ENCODE measurements at places on chromosomes 11 and 22.

- no peak for DNase-seq
Observed at GRCh38 chr22:27913162-27913741, 5.8 kb downstream of the PITPNB start.

DNA sequence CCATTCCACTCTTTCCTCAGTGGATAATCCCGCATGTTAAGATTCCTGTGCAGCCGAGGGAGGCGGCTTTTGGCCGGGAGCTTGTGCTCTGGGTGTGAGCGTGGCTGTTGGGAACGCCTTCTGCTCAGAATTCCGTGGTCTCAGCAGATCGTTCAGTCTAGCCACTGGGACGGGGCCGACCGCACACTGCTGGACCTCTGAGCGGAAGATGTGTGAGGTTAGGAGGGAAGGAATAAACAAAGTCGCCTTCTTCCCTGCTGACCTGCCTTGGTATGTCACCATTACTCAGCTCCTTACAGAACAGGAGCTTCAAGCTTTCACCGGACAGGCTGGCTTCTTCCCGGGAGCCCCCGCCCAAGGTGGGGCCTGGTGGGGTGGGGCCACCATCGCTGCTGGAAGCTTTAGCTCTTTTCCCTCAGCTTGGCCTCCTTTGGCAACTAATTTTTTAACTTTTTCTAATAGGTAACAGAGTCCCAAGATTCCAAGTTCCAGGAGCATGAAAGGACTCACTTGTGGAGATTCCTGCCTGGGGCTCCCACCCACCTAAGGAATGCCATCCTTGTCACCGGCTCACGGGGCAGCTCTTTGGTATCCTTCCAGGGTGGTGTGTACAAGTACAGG lies 22.5 kb upstream of the SEPTIN5 start:
- no peak for DNase-seq

GRCh38 chr11:126495281-126496220 lies 140.1 kb downstream of the ST3GAL4 start:
- no peak for DNase-seq

GRCh38 chr11:126109941-126110731 lies 47.5 kb upstream of the CDON start:
- DNase-seq: no peak

- DNase-seq: no peak
Observed at GRCh38 chr11:70824605-70825245, 426.4 kb downstream of the CTTN start.

GRCh38 chr11:20415432-20415831 lies 27.9 kb downstream of the PRMT3 start:
- no peak for DNase-seq

DNA sequence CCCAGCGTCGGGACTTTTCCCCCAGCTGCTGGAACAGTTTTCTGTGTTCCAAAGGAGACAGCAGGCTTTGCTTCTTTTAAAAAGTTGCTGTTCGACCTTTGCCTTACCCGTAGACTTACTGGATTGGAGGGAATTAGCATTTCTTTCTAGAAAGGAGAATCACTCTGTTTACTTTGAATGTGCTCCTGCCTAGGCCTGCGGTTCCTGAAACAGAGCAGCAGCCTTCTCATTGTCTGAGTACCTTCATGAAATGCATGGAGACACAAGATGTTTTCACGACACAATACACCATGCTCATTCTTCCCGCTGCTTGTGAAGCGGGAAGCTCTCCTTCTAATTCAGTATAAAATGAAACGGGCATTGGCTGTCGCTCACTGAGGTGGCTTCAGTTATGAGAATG lies 196.2 kb downstream of the TBC1D22A start:
- DNase-seq: no peak

GRCh38 chr11:69501891-69502860 lies 20.7 kb downstream of the LINC01488 start:
- no peak for DNase-seq

DNA sequence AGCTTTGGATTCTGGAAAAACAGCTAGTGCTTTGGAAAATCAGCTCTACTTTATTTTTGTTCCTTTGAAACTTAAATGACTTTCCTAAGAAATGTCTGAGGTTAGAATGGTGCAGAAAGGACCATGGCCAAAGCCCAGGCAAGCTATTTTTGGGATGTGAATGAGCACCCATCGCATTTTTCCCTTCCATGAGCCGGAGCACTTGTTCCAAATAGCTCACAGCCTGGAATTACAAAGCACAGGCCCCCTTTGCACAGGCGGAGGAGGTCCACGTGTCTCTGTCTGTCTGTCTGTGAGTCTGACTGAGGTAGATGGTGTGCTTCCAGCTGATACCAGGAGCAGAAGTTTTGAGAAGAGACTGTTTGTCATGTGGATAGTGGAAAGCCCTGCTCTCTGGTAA lies 50.7 kb downstream of the MICAL2 start:
- no peak for DNase-seq

- no peak for DNase-seq
Observed at GRCh38 chr11:18715476-18715875, 10.5 kb downstream of the IGSF22 start.

DNA sequence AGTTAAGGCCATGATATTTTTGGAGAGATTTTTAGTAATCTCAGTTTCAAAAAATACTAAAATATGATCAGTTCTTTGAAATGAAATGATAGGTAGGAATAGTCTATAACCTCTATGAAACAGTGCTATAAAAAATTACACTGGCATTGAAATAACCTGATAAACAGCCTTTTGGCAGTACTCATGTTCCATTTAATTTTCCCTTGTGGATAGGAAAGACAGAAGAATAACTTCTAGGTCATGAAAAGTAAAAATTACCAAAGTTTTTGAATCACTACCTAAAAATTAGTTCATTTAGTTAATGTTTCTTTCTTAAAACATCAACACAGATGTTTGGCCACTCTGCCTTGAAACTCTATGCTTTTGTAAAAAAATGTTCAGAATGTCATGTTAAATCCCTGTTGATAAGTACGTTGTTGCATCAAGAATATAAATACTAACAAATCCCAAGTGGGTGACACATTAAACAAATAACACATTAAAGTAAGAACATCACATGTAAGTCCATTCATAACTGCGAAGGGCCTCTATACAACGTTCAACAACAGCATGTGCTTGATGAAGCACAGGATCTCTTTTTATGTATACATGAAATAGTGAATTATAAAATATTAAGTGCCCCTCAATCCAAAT lies 290.2 kb downstream of the SWAP70 start:
- no peak for DNase-seq

DNA sequence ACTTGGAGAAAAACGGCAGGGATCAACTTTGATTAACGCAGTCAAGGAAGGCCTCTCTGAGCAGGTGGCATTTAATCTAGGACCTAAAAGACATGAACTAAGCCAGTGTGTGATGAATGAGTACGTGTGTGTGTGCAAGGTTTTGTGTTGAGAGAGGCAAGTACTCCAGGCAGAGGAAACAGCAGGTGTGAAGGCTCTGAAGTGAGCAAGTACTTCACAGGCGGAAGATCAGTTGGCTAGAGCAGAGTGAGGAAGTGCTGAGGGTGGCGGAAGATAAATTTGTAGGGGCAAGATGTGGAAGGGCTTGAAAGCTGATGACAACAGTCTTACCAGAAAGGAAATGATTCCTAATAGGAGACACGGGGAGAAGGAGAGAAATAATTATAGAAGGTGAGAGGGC lies 6.8 kb downstream of the APIP start:
- DNase-seq: no peak

GRCh38 chr11:72292106-72292785 lies 48.3 kb upstream of the PHOX2A start:
- DNase-seq: no peak

GRCh38 chr22:25492841-25493734 lies 71.4 kb upstream of the GRK3 start:
- DNase-seq: peak; percentile 96

DNA sequence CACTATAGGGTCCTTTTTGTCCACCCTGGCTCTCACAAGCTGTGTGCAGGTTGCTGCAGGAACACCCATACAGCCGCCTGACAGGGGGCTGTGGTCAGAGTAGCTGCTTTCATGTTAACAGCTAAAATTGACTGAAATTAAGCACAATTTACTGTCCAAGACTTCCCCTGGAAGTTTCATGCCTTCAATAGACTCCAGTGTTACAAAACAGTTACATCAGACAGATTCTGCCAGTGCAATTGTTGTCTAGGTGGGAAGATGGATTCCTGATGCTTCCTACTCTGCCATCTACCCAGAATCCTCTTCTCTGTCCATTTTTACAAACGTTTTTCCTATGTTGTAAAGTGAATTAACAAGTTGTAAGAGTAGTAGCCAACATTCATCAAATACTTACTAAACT lies 5.3 kb upstream of the TSKU start:
- no peak for DNase-seq

- DNase-seq: no peak
Observed at GRCh38 chr11:40166892-40167291, 1292.6 kb downstream of the LRRC4C start.

DNA sequence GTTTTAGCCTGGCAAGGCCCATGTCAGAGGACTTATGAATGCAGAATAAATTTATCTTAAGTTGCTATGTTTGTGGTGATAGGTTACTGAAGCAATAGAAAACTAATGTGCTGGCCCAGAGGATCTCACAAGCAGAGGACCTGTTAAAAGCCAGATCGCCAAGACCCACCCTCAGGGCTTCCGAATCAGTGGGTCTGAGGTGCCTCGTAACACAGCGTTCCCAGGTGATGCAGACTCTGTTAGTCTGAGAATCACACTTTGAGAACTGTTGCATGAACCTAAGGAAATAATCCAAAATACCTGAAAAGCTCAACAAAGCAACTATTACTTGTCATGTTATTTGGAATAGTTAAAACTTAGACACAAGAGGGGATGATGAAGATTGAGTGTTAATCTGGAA lies 6.7 kb upstream of the SCARF2 start:
- no peak for DNase-seq

- DNase-seq: no peak
Observed at GRCh38 chr11:62876712-62877111, 4.0 kb upstream of the SLC3A2 start.

DNA sequence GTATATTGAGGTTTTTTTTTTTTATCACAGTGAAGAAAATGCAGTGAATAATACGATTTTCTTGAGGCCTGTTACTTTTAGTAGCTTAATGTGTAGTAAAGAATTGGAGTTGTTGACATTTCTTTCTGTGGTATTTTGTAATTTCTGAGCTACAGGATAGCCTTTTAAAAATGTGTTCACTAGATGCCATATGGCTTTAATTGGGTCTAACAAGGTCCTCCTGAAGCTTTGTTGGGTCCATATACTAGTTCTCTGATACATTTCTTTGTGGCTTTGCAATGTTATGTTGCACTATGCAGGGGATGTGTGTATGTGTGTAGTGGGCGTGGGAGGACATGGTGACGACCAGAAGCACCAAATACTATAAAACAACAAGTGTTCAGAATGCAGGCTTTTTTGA lies 25.1 kb downstream of the FBXO7 start:
- no peak for DNase-seq

DNA sequence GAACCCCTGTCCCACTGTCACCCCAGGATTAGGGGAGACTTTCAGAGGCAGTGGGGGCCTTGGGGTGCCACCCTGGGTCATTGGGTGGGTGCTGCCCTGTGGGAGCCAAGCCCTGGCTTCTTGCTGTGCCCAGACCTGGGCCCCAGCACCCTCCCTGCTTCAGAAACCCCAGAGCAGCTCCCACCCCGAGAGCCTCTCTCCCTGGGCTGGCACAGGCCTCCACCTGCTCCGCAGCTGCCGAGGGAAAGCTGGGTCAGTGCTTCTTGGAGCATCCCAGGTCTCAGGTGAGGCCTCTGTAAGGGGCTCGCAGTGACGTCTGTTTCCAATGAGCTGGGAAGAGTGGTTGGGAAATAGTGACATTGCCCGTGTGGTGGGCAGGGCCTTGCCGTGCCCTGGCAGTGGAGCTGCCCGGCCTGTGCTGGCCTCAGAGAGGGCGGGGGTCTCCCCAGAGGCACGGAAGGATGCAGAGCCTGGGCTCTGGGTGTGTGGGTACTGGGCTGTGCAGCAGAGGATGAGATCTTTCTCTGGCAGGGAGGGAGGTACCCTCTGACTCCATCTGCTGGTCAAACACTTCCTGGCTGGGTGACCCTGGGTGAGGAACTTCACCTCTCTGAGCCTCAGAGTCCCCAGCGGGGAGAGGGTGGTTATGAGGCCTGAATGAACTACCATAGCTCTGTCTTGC lies 23.0 kb downstream of the C22orf23 start:
- DNase-seq: no peak

GRCh38 chr11:120399307-120399706 lies 63.1 kb downstream of the ARHGEF12 start:
- DNase-seq: no peak

DNA sequence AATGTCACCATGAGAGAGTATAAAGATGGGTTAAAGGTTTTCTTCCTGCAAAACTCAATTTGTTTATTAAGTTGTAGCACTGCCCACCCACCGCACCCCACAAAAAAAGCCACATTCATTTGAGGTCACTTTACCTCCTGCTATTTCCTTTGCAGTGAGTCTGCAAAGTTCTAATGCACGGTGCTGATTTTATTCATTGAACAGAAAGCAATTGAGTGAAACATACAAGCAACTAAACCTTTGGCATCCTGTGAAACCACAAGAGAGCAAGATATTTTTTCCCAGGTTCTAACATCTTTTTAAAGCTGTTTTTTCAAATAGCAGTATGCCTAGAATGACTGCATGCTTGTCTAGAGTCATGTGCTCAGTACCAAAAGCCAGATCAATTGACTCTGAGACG lies 39.0 kb downstream of the RRAS2 start:
- no peak for DNase-seq

DNA sequence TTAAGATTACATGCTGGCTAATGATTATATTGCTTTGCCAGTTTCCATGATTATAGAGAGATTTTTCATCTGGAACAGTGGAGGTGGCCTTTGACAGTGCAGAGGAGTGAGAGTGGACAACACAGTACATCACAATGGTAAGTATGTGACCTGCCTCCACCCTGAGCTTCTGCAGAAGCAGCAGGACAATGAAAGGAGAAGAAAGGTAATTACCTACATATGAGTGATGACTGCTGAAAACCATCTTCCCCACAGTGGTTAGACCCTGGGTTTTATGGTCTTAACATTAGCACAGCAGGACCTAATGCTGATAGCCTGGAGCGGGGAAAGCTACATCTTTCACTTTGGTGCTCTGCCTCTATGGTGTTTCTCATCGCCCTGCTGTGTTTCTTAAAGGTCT lies 454.7 kb upstream of the DDI1 start:
- DNase-seq: no peak

GRCh38 chr22:23527971-23528740 lies 51.9 kb downstream of the IGLL1 start:
- DNase-seq: no peak

GRCh38 chr11:15097411-15097810 lies 17.3 kb upstream of the INSC start:
- no peak for DNase-seq

DNA sequence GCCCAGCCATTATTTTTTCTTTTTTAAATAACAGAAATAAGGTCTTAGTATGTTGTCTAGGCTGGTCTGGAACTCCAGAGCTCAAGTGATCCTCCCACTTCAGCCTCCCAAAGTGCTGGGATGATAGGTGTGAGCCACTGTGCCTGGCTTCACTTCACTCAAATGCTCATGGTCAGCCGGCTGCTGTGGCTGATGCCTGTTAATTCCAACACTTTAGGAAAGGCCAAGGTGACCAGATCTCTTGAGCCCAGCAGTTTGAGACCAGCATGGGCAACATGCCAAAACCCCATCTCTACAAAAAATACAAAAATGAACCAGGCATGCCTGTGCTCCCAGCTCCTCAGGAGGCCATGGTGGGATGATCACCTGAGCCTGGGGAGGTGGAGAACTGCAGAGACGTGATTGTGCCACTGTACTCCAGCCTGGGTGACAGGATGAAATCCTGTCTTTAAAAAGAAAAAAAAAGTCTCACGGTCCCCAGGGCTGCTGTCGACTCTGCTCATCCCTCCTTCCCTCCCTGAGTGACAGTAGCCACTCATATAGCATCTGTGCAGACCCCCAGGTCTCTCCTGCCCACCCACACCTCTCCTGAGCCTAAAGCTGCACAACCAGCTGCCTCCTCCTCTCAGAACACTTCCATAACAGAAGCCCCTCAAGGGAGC lies 3.6 kb downstream of the YDJC start:
- no peak for DNase-seq

All from DMS 273 treated with DMSO at 0.1 percent for 48 hours (cell line).